ENCODE measurements at places on chromosomes 11 and 22. TPM values are rescaled to one million over a fixed set of nuclear protein-coding genes. Genes with fewer than 3 reads are reported as not detected.

The ROM1 gene
- total RNA-seq, result 1.7 TPM

The OSBP2 gene
- total RNA-seq, result 18.6 TPM

The APOA5 gene
- total RNA-seq, result not detected

The SLC22A8 gene
- not detected for total RNA-seq

The FAM227A gene
- 0.16 TPM for total RNA-seq

The WNT11 gene
- not detected for total RNA-seq

The OR2AG1 gene
- not detected for total RNA-seq

The ABCC8 gene
- total RNA-seq, result not detected

The SLC43A1 gene
- total RNA-seq, result 5.7 TPM

The DDI1 gene
- not detected for total RNA-seq

The DNAJC24 gene
- total RNA-seq, result 11.5 TPM

The OR2AT4 gene
- total RNA-seq, result not detected

The SAA1 gene
- total RNA-seq, result 160 TPM

The OR52K1 gene
- not detected for total RNA-seq

The CD3G gene
- not detected for total RNA-seq

All from hair follicular keratinocyte (primary cell).